ENCODE measurements at places on chromosomes 3 and 15.

- DNase-seq, result peak; percentile 63
- no peaks in the 10 kb centered on the region for H3K27me3 ChIP-seq
- peak overlapping the region; percentile 93 for H3K4me3 ChIP-seq
Measured at GRCh38 chr15:74616366-74616939, 817 bp downstream of the CLK3 start.

DNA sequence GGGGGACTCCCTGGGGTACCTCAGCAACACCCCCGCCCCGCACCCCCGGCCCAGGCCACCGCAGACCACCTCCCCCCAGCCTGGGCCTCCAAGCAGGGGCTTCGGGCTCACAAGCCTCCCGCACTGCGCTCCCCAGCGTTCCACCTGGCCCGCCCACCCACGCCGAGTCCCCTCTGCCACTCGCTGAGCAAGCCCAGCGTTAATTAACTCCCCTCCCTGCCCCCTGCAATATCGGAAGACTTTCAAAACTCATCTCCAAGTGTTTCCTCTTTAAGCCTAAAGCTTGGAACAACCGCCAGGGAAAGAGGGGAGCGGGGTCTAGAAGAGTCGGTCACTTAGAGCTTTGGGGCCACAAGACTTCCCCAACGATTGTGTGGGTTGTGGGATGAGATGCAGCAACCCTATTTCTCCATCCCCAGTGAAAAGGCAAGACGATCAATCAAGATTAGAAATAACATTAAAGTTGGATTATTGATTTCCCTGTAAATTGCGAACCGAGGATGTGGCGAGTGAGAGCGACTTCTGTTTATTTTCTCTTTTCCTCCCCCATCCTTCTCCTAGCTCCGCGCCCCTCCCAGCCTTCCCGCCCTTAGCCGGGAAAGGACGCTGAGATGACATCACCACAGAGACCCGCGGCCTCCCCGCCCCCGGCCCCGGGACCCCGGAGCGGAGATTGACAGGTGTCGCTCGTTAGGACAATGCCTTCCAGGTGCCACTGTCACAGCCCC is 30.2 kb downstream of the NR2F2 start:
- H3K27ac ChIP-seq, result peak overlapping the region; percentile 1
- H3K27me3 ChIP-seq, result no peaks in the 10 kb centered on the region
- H3K4me3 ChIP-seq, result peak overlapping the region; percentile 43
- no peak for DNase-seq
- H3K4me1 ChIP-seq, result peaks cover 2% of the 10 kb centered on the region

DNA sequence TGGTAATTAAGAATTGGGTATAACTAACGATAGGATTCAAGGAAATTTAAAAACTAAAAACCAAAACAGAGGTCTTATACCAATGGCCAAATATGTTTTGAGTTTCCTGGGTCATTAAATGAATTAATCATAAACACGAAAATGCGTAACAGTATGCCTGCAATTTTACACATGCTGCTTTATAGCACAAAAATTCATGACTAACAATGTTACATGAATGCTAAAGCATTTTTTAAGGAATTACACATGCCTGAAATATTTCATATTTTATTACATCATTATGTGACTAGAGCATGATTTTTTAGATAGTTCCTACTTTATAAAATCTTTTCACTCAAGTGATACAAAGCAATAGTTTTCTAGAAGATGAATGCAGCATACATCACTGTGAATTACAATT is 74.7 kb downstream of the ZNF148 start:
- DNase-seq, result peak; percentile 84
- peaks cover 10% of the 10 kb centered on the region for H3K4me1 ChIP-seq
- no peaks in the 10 kb centered on the region for H3K27me3 ChIP-seq
- H3K27ac ChIP-seq, result peak overlapping the region; percentile 20

DNA sequence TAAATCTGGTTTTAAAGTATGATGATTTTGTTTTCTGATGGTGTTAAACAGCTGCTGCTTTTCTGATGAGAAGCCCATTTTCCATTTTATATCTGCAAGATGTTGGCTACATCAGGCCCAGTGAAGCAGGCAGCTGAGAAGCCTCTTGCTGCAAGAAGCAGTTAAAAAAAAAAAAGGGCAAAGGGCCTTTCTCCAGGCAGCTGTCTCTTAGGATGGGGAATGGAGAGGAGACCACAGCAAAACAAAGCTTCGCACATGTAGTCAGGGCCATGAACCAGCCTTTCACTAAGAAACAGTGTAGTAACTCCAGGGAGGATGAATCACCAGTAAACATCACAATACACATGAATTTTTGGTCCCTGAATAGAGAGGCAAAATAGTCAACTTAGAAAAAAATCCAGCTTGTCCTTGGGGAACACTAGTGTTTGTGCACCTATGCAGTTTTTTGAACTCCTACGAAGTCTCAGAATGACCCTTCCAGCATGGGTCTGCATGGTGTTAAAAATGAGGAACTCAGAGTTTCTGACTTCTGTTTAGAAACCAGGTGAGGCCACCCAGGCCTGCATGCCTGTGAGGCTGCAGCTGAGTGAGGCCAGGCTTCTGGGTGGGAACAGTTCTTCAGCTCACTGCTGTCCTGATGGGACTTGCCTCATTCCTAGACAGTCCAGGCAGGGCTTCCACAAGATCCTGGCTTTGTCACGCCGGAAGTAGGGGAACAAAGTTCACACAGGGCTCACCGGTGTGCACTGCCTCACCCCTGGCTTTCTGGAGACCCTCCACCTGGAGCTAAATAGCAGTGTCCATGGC is 518.7 kb downstream of the MCTP2 start:
- no peaks in the 10 kb centered on the region for H3K36me3 ChIP-seq
- H3K4me3 ChIP-seq, result no peak overlapping the region
- no peak for DNase-seq
- H3K4me1 ChIP-seq, result no peaks in the 10 kb centered on the region
- no peak overlapping the region for H3K27ac ChIP-seq

- no peaks in the 10 kb centered on the region for H3K4me1 ChIP-seq
- peaks cover 22% of the 10 kb centered on the region for H3K27me3 ChIP-seq
- H3K27ac ChIP-seq, result no peak overlapping the region
- no peak for DNase-seq
Measured at GRCh38 chr15:77846986-77847385, 214.3 kb upstream of the LINGO1 start.

DNA sequence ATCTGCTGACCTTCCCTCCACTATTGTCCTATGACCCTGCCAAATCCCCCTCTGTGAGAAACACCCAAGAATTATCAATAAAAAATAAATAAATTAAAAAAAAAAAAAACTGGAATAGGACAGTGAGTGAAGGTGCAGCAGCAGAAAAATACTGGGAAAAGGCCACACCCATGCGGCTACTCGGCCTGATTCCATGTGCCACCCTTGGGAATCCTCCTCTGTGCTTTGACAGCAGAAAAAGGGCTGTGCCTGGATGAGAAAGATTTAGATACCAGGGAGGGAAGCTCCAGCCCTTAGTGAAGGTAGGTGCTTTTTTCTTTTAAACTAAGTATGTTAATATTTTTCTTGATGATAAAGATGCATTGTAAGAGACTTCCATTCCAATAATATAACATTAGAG is 107.8 kb downstream of the CTNNB1 start:
- H3K36me3 ChIP-seq, result no peaks in the 10 kb centered on the region
- DNase-seq, result no peak
- no peak overlapping the region for H3K27ac ChIP-seq
- H3K27me3 ChIP-seq, result no peaks in the 10 kb centered on the region

- DNase-seq, result peak; percentile 98
- H3K27me3 ChIP-seq, result no peaks in the 10 kb centered on the region
- H3K36me3 ChIP-seq, result no peaks in the 10 kb centered on the region
- peak overlapping the region; percentile 90 for H3K27ac ChIP-seq
Measured at GRCh38 chr3:66115858-66116654, 77.3 kb upstream of the MAGI1 start.

- no peaks in the 10 kb centered on the region for H3K36me3 ChIP-seq
- H3K27me3 ChIP-seq, result no peaks in the 10 kb centered on the region
- H3K4me3 ChIP-seq, result no peak overlapping the region
- no peak overlapping the region for H3K27ac ChIP-seq
- H3K4me1 ChIP-seq, result peaks cover 5% of the 10 kb centered on the region
Measured at GRCh38 chr3:49930922-49931321, 1.3 kb upstream of the MON1A start.

- peaks cover 2% of the 10 kb centered on the region for H3K27me3 ChIP-seq
- no peak overlapping the region for H3K4me3 ChIP-seq
- H3K4me1 ChIP-seq, result no peaks in the 10 kb centered on the region
Measured at GRCh38 chr3:189778340-189778950, 147.3 kb downstream of the TP63 start.

GRCh38 chr3:27360113-27361078 is 8.8 kb downstream of the NEK10 start:
- H3K4me3 ChIP-seq, result no peak overlapping the region
- no peaks in the 10 kb centered on the region for H3K36me3 ChIP-seq
- peak; percentile 44 for DNase-seq
- H3K27me3 ChIP-seq, result no peaks in the 10 kb centered on the region
- H3K4me1 ChIP-seq, result peaks cover 4% of the 10 kb centered on the region
- H3K27ac ChIP-seq, result no peak overlapping the region

- peaks cover 3% of the 10 kb centered on the region for H3K4me1 ChIP-seq
- H3K27ac ChIP-seq, result peak overlapping the region; percentile 56
- no peaks in the 10 kb centered on the region for H3K27me3 ChIP-seq
- H3K36me3 ChIP-seq, result no peaks in the 10 kb centered on the region
- H3K4me3 ChIP-seq, result peak overlapping the region; percentile 86
Measured at GRCh38 chr3:171461525-171461917, 1.3 kb upstream of the TNIK start.

DNA sequence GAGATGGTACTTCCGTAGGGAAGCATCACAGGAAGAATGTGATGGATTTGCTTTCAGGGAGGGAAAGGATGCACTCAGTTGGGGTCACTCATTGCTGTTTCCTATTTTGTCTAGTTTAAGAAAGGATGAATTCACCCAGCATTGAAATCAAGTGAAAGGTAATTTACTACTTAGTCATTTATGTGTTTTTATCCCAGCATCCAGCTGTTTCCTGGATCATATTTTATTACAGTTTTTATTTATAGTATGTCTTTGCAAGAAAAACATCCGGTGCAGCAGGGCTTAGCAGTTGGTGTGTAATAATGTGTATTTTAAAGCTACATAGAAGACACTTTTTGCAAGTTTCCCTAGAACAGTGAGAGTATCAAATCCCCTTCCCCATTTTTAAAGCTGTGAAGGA is 37.4 kb upstream of the GOLGA8B start:
- H3K4me1 ChIP-seq, result no peaks in the 10 kb centered on the region
- peaks cover 3% of the 10 kb centered on the region for H3K27me3 ChIP-seq
- no peaks in the 10 kb centered on the region for H3K36me3 ChIP-seq
- no peak overlapping the region for H3K27ac ChIP-seq
- DNase-seq, result peak; percentile 14
- H3K4me3 ChIP-seq, result no peak overlapping the region

- H3K27ac ChIP-seq, result no peak overlapping the region
- no peak for DNase-seq
- peaks cover 6% of the 10 kb centered on the region for H3K4me1 ChIP-seq
Measured at GRCh38 chr15:33119865-33120264, 74.6 kb downstream of the FMN1 start.

DNA sequence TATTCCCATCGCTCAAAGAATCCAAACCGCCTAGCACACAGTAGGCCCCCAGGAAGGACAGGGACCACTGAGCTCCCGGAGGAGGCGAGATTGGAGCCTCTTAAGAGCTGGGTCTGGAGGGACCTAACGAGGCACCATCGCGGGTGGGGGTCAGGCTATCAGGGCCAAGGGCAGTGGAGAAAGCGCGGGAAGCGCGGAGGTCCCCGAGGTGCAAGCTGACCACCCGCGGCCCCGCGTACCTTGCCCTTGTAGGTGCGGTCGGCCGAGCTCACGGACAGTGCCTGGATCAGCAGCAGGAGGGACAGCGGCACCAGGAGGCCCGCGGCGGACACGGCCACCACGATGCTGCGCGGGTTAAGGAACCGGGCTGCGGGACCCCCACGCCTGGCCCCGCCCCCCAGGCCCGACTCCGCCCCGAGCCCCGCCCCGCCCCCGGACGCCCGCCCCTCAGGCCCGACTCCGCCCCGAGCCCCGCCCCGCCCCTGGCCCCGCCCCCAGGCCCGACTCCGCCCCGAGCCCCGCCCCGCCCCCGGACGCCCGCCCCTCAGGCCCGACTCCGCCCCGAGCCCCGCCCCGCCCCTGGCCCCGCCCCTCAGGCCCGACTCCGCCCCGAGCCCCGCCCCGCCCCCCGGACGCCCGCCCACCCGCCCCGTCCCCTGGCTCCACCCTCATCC is 3.9 kb downstream of the ZDHHC19 start:
- peak overlapping the region; percentile 55 for H3K4me3 ChIP-seq
- H3K4me1 ChIP-seq, result peaks cover 3% of the 10 kb centered on the region
- H3K27me3 ChIP-seq, result peaks cover 22% of the 10 kb centered on the region
- no peaks in the 10 kb centered on the region for H3K36me3 ChIP-seq
- no peak overlapping the region for H3K27ac ChIP-seq

DNA sequence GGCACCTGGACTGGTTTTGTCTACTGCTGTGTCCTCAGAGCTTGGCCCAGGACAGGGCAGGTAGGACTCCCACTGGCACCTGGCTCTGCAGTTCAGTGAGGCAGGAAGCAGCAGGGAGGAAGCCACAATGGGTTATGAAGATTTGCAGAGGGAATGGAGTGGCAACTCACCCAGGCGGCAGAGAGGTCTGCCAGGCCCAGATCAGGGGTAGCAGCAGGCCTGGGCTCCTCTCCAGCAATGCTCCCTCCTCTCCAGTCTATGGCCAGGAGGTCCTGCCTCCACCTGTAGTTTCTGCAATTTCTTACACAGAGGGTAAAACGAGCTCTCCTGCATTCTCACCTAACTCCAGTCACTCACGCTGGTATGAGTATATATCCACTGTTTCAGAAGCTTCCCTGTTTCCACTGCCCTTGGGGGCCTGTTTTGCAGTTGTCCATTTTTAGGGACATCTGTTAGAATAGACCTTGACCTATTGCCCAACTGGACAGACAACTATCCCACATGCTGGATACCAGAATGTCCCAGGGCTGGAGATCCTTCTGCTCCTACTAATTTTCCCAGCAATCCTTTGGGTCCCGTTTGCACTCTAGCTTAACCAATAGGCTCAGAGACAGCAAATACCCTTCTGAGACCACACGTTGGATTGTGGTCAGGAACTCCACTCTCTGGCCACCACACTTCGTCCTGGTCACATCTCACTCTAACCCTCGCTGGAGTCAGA is 35.2 kb downstream of the HMCES start:
- H3K4me1 ChIP-seq, result peaks cover 6% of the 10 kb centered on the region
- H3K27ac ChIP-seq, result no peak overlapping the region
- peak; percentile 36 for DNase-seq
- no peaks in the 10 kb centered on the region for H3K36me3 ChIP-seq

- no peak overlapping the region for H3K4me3 ChIP-seq
- H3K27ac ChIP-seq, result no peak overlapping the region
- H3K4me1 ChIP-seq, result no peaks in the 10 kb centered on the region
- no peaks in the 10 kb centered on the region for H3K36me3 ChIP-seq
- no peaks in the 10 kb centered on the region for H3K27me3 ChIP-seq
Measured at GRCh38 chr3:7585052-7585451, 724.1 kb downstream of the GRM7 start.

DNA sequence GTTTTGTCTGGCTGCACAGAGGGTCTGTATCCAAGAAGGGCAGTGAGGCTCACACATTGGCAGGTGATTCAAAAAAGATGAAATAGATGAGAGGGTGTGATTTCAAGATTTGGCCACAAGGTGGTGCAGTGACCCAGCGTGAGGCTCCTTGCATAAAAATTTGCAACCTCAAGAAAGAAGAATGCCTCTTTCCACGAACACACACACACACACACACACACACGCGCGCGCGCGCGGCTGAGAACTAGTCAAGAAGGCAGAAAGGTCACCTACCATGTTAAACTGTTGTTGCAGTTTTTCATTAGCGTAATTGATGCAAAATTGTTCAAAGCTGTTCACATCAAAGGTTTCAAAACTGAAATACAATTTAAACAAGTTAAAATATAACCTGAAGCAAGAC is 39.2 kb downstream of the MYO5C start:
- no peaks in the 10 kb centered on the region for H3K36me3 ChIP-seq
- H3K27me3 ChIP-seq, result no peaks in the 10 kb centered on the region
- H3K4me1 ChIP-seq, result peaks cover 10% of the 10 kb centered on the region

GRCh38 chr15:61811952-61812351 is 248.3 kb downstream of the VPS13C start:
- no peak overlapping the region for H3K27ac ChIP-seq
- H3K27me3 ChIP-seq, result peaks cover 2% of the 10 kb centered on the region
- no peaks in the 10 kb centered on the region for H3K4me1 ChIP-seq

Measured in IMR-90 (cell line).